ENCODE measurements at places on chromosomes 11 and 22.

DNA sequence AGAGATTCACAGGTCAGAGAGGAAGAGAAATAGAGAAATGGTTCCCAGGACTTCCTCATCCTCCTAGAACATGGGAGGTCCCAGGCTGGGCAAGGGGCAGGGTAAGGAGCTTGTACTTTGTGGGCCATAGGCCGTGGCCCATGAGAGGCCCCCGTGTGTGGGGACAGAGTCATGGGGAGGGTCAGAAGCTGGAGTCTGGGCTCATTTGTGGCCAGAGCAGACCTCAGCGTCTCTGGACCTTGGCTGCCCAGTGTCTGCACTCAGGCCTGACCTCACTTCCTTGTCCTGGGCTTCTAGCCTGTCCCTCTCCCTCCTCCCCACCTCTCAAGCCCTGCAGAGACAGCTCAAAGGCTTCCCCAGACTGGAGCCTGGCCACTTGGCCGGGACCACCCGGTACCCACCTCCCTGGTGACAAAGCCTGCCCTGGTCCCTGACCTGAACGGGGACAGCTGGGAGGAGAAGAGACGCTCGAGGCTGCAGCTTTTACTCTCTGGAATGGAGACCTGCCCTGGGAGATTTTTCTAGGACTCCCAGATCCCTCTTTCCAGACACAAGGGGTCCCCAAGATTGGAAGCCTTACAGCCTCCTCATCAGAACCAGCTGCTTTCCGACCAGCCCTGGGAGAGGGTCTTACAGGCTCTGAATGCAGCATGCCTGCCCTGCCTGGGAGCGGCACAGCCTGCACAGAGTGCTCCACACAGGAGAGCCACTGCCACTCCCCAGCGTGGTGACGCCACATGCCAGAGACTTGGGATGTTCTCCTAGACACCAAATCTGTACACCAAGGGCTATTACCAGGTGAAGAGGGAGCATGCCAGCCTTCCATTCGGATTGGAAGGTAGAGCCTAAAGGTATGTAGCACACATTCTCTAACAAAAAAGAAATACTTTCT, 569.0 kb upstream of the B3GAT1 start:
- DNase-seq: no peak

DNA sequence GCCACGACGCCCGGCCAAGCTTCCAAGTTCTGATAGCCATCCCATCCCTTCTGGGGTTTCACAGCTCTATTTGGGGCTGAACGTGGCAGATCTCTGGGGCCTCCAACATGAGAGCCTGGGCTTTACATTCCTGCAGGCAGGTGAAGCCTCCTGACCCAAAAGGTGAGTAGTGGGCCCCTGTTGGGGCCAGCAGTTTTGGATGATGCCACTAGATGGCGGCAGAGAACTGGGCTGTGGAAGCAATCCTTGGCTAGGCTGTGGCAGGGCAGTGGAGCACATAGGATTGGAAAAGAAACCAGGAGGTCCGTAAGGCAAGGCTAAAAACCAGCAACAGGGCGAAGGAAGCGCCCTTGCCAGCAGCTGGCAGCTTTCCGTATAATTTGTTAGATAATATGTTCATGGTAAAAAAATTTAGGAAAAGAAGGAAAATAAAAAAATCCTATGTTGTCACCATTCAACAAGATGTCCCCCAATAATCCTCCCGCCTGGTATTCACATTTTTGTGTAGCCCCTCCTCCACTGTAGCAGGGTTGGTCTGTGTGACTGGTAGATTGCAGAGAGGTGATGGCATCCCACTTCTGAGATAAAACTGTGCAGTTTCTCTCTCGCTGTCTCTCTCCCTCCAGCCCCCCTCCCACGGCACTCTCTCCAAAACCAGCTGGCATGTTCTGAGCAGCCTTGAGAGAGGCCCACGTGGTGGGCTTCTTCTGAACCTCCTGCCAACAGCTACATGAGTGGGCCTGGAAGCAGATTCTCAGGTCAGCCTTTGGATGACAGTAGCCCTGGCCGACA, 43.6 kb upstream of the OR4B1 start:
- no peak for DNase-seq

DNA sequence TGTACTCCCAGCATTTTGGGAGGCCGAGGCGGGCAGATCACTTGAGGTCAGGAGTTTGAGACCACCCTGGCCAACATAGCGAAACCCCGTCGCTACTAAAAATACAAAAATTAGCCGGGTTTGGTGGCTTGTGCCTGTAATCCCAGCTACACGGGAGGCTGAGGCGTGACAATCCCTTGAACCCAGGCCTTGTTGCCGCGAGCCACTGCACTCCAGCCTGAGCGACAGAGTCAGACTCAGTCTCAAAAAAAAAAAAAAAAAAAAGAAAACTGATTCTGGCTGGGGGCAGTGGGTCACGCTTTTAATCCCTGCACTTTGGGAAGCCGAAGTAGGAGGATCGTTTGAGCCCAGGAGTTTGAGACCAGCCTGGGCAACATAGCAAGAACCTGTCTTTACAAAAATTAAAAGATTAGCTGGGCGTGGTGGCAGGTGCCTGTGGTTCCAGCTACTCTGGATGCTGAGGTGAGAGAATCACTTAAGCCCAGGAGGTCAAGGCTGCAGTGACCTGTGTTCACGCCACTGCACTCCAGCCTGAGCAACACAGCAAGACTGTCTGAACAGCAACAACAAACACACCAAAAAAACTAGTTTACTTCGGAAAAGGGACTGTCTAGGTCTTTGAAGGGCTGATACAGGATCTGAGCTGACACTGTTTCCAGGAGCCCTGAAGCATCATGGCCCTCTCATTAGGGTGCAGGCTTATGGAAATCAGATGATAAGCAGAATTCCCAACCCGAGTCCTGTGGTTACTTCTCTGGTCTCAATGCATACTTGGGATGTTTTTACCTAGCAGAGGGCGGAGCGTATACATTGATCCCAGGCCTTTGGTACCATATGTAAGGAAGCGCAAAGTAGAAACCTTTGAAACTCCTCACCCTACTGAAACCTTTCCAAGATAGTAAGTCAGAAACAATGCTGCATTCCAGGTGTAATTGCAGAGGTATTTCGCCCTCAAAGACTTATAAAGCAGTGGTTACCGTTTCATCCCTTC, 1.8 kb upstream of the CHKB start:
- DNase-seq: no peak

DNA sequence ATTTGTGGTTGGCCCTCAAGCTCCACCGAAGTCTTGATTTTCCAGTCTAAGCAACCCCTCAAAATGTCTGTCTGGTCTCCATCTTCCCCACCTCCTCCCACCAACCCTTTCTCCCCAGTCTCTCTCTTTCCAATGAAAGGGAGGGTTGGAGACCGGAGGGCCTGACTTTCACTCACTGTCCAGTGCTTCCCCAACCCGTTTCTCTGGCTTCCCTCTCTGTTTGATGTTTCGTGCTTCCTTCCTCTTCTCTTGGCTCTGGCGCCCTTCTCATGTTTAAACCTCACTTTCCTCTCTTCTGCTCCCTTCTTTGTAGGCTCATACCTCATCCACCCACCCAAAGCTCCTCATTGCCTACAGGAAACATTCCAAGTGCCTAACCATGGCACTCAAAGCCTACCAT, 11.1 kb upstream of the VPS37C start:
- DNase-seq: no peak

GRCh38 chr11:60182541-60183330, at the start of gene MS4A6A:
Gene MS4A6A, minus strand, starts transcription at chr11:60183083. Its CDS starts 1,356 bp downstream, at chr11:60181727.
- no peak for DNase-seq

GRCh38 chr22:49497266-49497665, 330.4 kb downstream of the BRD1 start:
- no peak for DNase-seq

DNA sequence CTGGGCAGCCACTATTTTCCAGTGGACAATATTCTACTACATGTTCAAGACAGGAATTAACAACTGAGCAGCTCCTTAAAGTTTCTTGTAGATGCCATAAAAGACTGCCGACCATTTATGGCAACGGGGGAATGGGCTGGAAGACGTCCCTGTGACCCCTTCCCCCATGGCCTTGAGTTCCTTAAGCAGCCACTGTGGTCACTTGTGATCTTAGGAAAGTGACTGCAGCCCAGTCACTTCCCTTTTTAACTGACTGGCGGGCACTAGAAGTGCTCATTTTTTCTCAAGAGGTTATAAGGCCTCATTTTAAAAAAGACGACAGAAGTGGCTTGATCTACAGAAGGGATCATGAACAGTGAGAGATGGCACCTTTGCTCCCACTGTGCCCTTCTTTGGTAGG, 153.2 kb upstream of the NARS2 start:
- no peak for DNase-seq

GRCh38 chr11:27384227-27384626, 21.2 kb upstream of the CCDC34 start:
- DNase-seq: no peak

DNA sequence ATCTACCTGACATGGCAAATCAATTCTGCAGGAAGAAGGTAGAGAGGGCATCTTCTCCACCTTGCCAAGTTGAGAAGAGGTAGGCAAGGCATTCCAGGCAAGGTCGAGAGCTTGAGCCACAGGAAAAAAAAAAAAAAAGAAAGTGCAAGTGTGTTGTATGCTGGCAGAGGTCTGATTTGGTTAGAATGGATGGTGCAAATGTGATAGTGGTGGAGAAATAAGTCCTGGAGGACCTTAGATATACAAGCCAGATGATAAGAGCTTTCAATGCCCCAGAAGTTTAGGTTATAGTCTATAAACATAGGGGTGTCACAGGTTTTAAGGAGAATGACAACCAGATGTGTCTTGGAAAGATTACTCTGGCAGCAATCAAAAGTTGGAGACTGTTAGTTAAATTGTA, 1.4 kb downstream of the FBXO3 start:
- no peak for DNase-seq

DNA sequence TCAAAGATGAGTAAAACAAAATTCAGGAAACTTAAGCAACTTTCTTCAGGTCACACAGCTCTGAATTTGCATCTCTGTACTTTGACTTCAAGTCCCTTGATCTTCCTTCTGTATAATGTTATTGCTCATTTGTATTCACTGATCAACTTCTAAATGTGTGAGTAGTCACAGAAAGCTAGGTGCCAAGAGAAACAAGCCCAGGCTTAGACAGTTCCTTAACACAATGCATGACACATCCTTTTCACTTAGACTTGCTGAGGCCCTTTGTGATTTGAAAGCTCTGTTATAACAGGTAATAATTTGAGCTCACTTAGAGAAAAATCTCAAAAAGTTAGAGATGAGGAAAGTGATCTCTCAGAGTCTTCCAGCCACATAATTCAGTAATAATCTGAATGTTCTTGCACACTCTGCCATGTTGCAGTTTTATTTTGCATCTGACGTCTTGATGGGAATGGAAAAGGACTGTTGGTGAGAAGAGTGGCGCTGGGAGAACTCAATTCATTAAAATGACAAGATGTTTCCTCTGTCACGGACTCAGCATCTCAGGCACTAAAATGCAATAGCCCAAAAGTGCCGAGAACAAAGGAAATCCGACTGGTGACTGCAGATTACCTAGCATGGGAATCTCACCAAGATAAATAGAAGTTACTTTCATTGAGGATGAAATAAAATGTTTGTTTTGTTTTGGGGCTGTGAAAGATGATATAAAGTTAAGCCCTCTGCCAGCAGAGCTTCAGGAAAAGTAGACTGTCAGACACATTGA, 665.3 kb downstream of the OPCML start:
- no peak for DNase-seq

- no peak for DNase-seq
Observed at GRCh38 chr22:47195484-47196165, 433.2 kb downstream of the TBC1D22A start.

DNA sequence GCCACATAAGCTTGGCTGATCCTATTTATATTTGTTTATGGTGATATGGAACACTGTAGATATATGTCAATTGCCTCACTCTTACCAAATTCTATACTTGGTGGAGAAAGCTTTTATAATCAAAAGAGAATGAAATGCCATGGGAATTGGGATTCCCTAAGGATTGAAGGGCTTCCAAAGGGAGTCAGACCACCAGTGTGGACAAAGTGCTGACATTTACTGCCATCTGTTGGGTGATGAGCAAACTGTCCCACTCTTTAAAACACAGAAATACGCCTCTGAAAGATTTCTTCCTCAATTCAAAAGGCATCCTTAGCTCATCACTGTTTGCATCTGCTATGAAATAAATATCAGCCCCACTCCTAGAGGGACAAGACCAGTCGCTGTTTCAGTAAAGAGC, 7.1 kb downstream of the SLC1A2 start:
- DNase-seq: no peak

- no peak for DNase-seq
Observed at GRCh38 chr11:33656768-33657167, 43.9 kb downstream of the C11orf91 start.

- DNase-seq: peak; percentile 66
Observed at GRCh38 chr11:68127714-68128681, 6.8 kb upstream of the CHKA start.

- DNase-seq: no peak
Observed at GRCh38 chr11:86916330-86916729, 38.9 kb downstream of the FZD4 start.

DNA sequence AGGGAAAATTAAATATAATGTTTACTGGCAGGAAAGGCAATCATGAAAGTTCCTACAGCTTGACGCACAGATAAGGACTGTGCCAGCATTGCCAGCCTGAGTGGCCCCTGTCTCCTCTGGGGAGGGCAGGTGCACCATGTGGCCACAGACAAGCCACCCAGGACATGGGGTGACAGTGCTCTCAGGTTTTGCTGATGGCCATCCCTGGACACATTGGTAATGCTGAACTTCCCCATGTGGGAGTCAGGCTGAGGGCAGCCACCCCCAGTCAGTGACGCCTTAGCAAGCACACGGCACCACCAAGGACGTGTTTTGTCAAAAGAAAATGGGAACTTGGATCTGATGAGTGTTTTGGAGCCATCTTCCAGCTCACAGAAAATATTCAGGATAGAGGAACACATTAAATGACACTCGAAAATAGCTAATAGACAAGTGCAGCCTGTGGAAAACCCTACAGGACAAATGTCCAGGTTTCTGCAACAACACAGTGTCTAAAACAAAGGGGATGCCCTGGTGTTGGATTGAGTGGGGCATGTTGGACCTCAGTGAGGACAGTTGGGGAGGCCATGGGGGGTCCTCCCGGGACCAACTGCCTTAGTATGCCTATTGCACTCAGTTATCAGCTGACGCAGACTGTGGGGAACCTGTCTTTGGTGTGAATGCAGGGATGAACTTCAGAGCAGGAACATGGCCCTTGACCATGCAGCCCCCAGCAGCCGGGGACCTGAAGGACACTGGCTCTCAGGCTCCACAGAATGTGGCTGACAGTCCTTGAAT, 1450.5 kb downstream of the BRD1 start:
- DNase-seq: no peak

GRCh38 chr11:86795949-86796348, 4.4 kb upstream of the PRSS23 start:
- DNase-seq: no peak

GRCh38 chr11:2512431-2513407, 67.9 kb downstream of the KCNQ1 start:
- no peak for DNase-seq

GRCh38 chr11:92671081-92671480, 298.4 kb upstream of the MTNR1B start:
- DNase-seq: no peak

GRCh38 chr11:56513280-56513679, 22.1 kb upstream of the OR5M8 start:
- DNase-seq: no peak

- no peak for DNase-seq
Observed at GRCh38 chr22:45776313-45776585, 104.6 kb downstream of the ATXN10 start.

- DNase-seq: no peak
Observed at GRCh38 chr11:24005202-24005876, 491.5 kb upstream of the LUZP2 start.

- DNase-seq: no peak
Observed at GRCh38 chr11:87368858-87369480, 331.2 kb downstream of the TMEM135 start.

All from hindlimb muscle (tissue), 1 donor.